ENCODE measurements at places on chromosomes 16 and 17. TPM values are rescaled to one million over a fixed set of nuclear protein-coding genes. Genes with fewer than 3 reads are reported as not detected.

GP1BA gene
- polyA plus RNA-seq, result not detected

MT1G gene
- polyA plus RNA-seq, result 5.5 TPM

CDH3 gene
- polyA plus RNA-seq, result 357 TPM

GNG13 gene
- polyA plus RNA-seq, result not detected

DNAH3 gene
- 0.06 TPM for polyA plus RNA-seq

RSKR gene
- polyA plus RNA-seq, result 0.85 TPM
